Stimulated activated CD4-positive, alpha-beta T cell treated with anti-CD3 and anti-CD28 coated beads, Interleukin-2, amount 100 ng/mL, for 4 hours (primary cell): ENCODE measurements at places on chromosomes 2 and 18.

DNA sequence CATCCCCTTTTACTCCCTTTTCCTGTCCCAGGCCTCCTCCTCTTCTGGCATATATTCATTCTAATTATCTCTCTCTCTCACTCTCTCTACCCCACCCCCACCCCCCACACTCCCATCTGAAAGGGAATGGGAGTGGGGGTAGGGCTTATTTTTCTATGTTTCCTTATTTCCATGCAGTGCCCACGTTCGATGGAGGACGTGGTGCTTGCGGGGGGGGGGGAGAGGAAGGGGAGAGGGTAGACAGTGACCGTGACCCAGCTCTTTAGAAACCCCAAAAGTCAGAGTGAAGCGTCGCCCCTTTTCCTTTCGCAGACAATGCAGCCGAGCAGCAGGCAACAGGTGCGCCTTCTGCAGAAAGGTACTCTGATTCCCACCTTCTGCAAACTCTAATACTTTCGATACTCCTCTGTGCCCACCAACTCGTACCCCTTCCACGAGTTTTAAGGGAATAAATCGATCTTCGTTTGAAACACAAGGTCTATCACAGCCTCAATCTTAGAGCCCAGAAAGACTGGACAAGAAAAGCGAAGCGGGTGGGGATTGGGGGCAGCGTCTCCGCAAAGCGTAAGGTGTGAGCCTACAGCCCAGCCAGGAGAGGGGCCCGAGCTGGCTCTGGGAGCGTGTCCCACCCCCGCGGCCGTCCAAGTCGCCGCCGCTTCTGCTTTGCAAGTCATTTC is 891 bp upstream of the NR4A2 start:
- DNase-seq = no peak

DNA sequence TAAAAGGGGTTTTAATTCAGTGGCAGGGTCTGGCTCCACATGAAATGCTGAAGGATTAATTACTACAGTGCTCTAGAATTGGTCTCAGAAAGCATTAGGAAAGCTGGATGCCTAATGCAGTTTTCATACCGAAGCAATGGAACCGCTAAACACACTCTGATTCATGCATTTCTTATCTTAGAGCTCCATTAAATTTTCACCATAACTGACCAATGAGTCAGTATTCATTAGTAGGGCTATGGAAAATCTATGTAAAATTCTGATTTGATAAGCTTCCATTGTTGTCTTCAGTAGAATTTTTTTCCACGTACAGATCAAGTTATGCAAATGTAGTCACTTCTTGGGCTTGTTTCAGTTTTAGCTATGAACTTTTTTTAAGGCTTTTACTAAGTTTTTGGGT is 359.9 kb downstream of the ARHGAP15 start:
- DNase-seq = no peak

DNA sequence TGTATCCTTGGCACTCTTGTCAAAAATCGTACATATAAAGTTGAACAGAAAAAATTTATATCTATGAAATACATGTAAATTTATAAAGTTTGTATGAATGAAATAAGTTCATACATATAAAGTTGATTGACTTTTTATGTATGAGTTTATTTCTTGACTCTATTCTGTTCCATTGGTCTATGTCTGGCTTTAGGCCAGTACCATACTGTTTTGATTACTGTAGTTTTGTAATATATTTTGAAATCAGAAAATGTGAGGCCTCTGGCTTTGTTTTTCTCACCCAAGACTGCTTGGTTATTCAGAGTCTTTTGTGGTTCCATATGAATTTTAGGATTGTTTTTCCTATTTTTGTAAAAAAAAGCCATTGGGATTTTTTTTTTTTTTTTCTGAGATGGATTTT is 41.8 kb upstream of the SP9 start:
- DNase-seq = no peak

DNA sequence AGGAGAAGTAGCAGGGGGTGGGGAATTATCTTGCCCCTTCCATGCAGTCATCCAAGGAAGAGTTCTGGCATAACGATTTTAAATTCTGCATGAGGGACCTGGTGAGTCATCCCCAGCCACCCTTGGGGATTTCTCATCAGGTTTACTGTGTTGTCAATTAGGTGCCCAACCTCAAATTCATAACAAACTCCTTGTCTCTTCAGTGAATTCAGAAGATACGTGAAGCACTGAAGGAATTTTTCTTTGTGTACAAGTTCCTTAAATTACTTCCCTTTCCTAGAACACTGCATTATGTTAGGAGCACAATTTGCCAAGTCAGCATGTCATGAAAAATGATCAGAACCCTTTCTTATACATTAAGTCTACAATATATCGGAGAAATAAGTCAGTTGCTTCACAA is 70.8 kb upstream of the NOSTRIN start:
- no peak for DNase-seq

- DNase-seq = no peak
Observed at GRCh38 chr2:127097841-127098651, 8.9 kb downstream of the BIN1 start.

- DNase-seq = no peak
Observed at GRCh38 chr2:151905963-151906632, 77.9 kb upstream of the ARL5A start.

- DNase-seq = no peak
Observed at GRCh38 chr2:196399096-196399495, 227.7 kb upstream of the STK17B start.

DNA sequence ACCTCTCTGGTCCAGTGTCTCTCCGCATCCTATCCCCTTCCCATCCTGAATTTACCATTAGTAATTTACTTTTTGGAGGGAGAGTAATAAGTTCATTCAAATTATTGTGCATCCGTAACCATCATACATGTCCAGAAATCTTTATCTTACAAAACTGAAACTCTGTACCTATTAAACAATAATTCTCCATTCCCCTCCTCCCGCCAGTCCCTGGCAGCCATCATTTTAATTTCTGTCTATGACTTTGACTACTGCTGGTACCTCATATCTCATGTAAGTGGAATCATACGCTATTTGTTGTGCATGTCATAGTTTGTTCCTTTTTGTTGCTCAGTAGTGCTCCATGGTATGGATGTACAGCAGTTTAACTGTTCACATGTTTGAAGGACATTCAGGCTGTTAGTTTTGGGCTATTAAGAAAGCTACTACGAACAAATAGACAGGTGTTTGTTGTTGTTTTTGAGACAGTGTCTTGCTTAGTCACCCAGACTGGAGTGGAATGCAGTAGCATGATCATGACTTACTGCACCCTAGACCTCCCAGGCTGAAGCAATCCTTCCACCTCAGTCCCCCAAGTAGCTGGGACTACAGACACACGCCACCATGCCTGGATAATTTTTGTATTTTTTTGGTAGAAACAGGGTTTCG is 2.0 kb downstream of the LIMS1 start:
- DNase-seq = no peak

GRCh38 chr2:208935531-208935930 is 488.3 kb upstream of the MAP2 start:
- DNase-seq = no peak

DNA sequence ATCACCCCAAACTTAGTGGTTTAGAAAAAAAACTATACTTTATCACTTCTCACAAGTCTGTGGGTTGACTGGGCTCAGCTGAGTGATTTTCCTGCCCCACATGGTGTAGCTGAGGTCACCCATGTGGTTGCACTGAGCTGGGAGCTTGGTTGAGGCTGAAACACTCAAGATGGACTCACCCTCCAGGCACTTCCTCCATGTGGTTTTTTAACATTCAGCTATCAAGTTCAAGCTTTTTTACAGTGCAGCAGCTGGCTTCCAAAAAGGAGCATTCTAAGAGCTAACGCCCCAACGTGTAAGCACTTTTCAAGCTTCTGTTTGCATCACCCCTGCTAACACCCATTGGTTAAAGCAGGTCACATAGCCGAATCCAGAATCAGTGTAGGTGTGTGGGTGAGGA is 105.9 kb upstream of the CREB1 start:
- no peak for DNase-seq

GRCh38 chr2:231614559-231615057 is 21.9 kb downstream of the TEX44 start:
- DNase-seq = peak; percentile 49

DNA sequence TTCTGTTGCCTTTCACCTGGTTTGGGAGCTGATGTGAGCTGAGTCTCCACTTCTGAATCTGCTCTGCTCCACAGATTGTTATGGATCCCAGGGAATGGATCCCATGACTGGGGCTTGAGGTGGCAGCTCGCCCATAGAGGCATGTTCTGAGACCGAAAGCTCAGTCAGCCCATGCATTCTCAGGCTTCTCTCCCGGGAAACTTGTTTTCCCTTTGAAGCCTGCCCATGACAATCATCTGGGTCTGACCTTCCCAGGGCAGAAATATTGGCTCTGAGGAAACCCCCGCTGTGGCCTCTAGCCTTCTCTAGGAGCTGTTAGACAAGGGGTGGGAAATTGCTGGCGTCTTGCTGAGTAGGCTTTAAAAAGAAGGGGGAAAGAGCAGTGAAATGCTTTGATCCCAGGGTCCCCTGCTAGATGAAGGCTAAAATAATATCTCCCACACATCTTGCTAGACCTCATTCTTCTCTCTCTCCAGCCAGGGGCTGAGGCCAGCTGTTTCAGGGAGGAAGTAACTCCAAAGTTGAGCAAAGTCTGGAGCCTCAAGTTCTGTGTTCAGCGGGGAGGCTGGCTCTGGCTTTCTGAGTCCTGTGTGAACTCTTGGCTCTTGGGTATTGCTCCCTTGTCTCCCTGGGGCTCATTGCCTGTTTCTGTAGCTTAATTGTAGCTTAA is 2.0 kb downstream of the VAMP8 start:
- DNase-seq = no peak

- no peak for DNase-seq
Observed at GRCh38 chr18:8081267-8081666, 514.2 kb downstream of the PTPRM start.

DNA sequence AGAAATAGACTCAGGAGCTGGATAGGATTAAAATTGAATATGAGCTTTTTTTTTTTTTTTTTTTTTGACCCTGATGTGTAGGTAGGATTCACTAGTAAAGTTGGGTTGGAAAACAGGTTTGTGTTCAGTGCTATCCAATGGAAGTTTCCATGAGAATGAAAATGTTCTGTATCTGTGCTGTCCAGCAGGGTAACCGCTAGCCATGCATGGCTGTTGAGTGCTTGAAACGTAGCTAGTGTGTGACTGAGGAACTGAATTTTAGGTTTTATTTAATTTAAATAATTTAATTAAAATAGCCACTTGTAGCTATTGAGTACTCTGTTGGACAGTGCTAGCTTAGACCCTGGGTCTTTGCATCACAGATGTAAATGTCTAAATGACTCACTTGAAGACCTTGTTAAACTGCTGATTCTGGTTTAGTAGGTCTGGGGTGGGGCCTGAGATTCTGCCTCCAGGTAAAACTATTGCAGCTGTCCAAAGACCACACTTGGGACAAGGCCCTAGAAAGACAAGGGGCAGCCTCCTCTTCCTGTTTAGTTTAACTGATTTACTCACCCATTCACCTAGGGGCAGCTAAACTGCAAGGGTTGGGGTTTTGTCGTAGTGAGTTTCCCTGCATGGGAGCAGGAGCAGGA is 84.7 kb upstream of the STON1 start:
- DNase-seq = no peak

DNA sequence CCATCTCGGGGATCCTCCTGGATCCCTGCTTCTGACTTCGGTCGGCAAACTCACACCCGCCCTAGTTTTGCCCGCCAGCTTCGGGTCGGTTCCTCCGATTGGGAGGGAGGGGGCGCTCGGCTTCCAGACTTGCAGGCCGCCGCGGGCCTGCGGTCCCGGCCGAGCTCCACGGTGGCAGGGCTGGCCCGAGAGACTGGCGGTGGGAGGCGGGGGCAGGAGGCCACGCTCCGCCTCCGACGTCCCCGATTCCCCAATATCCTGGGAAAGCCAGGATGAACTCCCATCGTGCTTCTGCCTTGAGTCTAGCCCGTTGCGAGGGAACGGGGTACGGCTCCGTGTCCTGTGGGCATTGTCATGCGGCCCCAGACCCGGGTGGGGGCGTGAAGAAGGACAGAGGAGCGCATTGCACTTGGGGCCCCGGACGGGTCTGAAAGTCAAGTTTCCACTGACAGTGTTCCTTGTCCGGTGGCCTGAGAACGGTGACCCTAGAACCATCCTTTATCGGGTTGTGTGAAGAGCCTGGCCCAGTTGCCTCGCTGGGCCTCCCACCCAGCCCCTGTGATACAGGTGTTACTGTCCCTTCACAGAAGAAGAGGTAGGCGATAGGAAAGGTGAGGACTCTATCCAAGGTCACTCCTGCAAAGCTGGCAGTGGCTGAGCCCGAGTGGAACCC is 2.4 kb upstream of the INHBB start:
- DNase-seq = peak; percentile 42

- DNase-seq = no peak
Observed at GRCh38 chr2:37683921-37684780, 12.7 kb upstream of the CDC42EP3 start.

DNA sequence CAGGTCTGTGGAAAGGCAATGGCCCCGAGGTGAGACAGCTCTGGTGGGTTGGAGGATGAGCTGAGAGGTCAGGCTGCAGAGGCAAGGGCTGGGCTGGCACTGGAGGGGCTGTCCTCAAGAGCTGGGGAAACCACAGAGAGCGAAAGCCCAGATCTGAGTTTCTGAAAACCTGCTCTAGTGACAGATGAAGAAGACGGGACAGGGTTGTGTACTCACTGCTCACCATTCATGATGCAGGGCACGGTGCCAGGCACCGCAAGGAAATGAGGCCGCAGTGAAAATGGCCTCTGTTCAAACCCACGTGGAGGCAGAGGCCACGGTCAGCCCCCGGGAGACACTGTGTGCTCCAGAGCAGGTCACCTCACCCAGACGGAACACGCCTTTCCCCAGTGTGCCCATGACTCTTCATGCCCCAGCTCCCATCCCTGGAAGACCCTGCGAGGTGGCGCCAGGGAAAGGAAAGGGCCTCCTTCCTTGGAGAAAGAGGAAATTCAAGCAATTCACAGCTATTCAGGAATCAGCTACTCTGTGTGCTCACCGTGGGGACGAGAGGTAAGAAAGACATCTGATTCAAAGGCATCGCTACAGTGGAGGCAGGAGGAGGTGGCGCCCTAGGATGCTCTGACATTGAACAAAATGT is 24.3 kb upstream of the ID2 start:
- no peak for DNase-seq

DNA sequence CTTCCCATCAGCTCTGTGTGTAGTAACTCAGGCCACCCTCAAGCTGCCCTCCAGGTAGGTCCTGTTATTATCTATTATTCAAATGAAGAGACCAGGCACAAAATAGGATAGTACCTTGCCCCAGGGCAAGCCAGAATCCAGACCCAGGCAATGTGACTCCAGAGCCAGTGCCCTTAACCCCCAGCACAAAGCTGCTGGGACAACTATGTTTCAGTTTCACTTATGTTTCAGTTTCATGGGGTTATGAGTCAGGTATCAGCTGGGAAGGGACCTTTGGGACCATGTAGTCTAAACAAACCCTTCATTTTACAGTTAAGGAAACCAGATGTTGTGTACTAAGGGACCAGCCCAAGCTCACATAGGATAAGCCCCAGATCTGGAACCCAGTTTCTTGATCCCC is 10.0 kb downstream of the HK2 start:
- DNase-seq = peak; percentile 32

- DNase-seq = no peak
Observed at GRCh38 chr2:24711865-24712264, 81.3 kb downstream of the PTRHD1 start.
